Aorta (tissue), 5 donors: ENCODE measurements at places on chromosomes 16 and 17. TPM values are rescaled to one million over a fixed set of nuclear protein-coding genes. Genes with fewer than 3 reads are reported as not detected.

- no peak for DNase-seq
Measured at GRCh38 chr16:51621610-51622009, 470.5 kb upstream of the SALL1 start.

DNA sequence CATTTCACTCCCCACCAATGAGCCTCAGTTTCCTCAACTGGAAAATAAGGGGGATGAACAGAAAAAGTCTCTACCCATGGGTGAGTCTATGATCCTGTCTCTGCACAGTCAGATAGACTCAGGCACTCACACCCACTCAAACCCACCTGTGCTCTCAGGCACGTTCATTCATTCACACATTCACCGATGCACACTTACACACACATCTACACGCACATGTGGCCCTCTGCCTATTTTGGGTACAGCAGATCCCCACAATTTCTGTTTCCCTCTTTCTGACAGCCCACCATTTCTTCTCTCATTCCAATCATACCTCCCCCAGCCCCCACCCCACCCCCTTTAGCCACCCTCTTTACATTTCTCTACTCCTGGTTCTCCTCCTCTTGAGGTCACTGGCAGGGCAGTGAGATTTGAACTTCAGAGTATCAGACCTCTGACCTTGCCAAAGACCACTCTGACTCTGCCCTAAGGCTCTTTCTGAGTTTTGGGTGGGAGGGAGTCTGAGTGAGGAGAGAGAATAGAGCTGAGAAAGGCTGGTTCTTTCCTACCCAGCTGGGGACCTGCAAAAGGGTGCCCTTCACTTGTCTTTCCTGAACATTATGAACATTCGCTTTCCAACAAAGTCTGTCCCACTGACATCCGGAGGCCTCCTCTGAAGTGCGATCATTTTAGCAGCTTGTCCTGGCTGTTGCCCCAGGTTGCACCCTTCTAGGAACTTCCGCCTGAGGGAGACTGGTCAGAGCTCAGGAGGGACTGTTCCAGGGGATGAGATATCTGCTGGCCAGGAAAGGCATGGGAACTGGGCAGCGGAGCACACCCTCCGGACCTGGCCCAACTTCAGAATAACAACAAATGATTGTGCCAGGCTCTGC is 10.1 kb upstream of the COL1A1 start:
- no peak for DNase-seq

DNA sequence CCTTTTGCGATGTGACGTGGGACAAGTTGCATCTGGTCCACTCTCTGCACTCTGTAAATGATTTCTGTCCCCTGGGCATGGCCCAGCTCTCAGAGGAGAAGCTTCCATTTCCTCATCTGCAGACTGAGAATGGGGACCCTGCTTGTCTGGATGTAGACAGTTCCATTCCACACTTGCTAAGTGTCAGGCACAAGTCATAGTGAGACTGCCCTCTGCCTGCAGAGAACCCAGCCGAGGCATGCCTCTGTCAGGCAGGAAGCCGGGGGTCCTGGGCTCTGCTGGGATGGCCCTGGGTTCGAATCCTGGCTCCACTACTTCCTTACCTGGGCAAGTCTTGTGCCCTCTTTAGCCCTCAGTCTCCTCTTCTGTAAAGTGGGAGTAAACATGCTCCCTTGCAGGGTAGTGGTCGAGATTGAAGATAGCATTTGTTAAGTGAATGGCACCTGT is 4.1 kb downstream of the MAP2K3 start:
- no peak for DNase-seq

DNA sequence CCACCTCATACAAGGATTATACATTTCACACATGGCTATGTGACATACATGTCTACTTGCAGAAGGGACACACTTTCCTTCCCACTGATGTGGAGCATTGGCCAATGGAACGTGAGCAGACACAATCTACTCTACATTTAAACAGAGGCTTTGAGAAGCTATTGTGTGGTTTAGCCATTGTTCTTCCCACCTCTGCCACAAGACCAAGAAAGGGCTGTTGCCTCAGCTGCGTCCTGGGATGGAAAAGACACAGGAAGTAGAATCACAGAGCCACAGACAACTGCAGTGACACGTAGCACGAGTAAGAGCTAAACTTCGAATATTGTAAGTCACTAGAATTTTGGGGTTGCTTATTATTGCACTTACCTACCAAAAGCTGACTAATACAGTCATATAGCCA is 33.3 kb downstream of the PRKCB start:
- DNase-seq: no peak

DNA sequence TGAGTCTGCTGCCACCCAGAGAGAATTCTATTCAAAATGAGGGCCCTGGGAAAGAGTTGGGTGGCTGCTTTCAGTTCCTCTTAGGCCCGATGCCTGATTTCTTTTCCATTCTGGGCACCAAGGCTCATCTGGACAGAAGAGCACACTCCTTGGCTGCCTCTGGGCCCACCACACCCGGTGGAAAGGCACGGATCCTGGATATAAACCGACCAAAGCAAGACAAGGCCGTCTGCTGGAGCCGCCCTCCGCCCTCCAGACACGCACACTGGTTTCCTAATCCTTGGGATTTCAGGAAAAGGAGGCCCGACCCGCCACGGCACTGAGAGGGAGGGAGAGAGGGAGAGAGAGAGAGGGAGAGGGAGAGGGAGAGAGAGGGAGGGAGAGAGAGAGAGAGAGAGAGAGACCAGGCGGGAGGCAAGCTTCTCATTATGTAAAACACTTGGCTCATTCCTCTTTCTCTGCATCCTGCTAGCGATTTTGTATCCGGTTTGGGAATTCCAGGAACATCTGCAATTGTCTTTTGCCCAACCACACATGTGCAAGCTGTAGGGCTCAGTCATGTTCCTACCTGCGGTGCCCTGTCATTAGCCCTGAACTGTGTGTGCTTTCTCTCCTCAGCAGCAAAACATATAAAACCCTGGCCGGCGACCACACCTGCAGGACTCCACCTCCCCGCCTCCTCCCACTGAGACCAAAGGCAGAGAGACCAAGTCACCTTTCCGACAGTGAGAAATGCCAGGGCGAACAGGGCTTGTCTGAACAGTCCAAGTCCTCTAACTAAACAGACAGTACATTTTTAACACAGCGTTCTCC is 347.2 kb downstream of the SOX9 start:
- DNase-seq: no peak

DNA sequence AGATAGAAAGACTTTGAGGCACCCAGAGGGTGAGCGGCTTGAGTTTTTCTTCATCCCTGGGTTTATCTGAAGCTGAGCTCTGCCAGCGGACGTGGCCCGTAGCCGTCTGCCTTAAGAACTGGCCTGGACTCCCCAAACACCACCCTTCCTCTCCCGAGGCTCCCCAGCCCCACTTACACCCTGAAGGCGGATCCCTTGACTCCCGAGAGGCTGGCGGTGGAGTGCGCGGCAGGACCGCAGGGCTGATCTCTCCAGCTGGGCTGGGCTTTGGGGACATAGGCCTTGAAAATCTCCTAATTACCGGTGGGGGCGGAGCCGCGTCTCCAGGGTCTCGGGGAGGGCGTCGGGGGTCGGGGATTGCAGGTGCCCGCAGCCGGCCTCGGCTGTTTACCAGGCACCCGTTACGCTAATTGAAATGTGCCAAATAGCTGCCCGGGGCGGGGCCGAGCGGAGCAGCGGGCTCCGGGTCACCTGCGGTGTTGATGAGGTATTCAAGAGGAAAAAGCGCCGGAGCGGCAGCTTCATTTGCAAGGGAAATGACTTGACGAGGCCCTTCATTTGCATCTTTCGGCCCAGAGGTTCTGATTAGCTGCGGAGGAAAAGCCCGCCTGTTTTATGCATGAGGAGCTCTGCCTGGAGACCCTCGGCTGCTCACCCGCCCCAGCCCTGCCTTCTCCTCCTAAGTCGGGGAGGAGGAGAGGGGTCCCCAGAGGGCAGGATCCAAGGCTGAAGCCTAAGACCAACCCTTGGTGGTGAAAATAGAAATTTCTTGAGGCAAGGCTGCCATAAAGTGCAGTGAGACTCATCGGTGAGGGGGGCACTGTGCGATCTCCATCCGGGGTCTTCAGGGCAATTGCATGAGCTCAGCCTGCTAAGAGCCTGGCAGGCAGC is 100.7 kb downstream of the MGAT5B start:
- DNase-seq: no peak

GRCh38 chr16:25434064-25434463 is 176.4 kb upstream of the ZKSCAN2 start:
- no peak for DNase-seq

- no peak for DNase-seq
Measured at GRCh38 chr17:17818088-17818526, 18.7 kb downstream of the SREBF1 start.

GRCh38 chr17:14922411-14922810 is 342.7 kb downstream of the PMP22 start:
- DNase-seq: no peak

- DNase-seq: no peak
Measured at GRCh38 chr17:41332239-41332638, 16.7 kb upstream of the KRTAP17-1 start.

- DNase-seq: no peak
Measured at GRCh38 chr17:33561569-33562334, 268.7 kb upstream of the ASIC2 start.

DNA sequence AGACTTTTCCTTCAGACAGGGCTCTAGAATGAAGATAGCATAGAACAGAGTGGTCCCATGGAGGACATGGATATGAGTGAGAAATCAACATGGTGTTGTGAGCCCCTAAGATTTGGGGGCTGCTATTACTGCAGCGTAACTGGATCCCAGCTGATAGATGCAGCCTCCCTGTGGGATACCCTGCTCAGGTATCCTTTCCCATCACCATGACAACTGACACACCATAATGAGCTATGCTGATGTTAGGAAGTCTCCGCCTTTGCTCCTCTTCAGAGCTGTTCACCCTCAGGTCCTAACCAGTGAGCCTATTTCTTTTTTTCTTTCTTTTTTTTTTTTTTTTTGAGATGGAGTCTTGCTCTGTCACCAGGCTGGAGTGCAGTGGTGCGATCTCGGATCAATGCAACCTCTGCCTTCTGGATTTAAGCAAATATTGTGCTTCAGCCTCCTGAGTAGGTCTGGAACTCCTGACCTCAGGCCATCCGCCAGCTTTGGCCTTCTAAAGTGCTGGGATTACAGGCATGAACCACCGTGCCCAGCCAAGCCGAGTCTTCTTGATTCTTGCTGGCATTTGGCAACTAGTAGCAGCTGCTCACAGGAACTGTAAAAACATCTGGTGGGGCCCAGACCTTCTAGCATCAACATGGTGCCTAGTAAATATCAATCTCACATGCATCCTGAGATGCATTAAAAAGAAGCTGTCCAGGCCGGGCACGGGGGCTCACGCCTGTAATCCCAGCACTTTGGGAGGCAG is 17.1 kb downstream of the STX4 start:
- no peak for DNase-seq

DNA sequence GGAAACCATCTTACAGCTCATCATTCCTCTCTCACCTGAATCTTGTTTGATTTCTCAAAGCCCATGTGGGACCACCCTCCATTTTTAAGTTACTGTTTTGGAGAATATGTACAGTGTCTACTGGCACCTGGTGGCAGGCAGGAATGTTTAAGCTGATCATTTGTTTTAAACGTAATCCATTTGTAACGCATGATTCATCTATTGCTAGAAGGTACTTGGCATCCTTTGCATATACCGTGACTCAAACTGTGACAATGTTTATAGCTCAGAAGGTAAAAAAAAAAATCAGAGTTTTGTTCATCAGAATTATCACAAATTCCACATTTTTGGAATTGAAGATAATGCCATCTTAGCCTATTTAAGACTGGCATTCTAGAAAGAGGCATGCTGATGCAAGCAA is 1007.5 kb upstream of the EEF2KMT start:
- no peak for DNase-seq

- no peak for DNase-seq
Measured at GRCh38 chr17:10336393-10336792, 36.4 kb downstream of the MYH13 start.

- no peak for DNase-seq
Measured at GRCh38 chr17:29642171-29642611, 19.5 kb upstream of the CORO6 start.

- no peak for DNase-seq
Measured at GRCh38 chr17:696369-696768, 18.3 kb downstream of the VPS53 start.

DNA sequence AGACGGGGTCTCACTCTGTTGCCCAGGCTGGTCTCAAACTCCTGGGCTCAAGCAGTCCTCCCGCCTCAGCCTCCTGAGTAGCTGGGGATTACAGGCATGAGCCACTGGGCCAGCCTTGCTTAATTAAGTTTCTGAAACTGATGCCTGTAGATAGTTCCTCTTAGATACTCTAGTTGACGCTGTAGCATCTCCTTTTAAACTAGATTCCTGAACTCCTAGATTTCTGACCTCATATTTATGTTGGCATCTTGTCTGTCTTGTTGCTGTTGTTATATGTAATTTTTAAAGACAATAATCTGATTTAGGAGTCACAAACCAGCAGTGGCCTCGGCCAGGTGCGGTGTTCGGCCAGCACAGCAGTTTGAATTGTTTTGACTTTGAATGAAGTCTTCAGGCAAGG is 37.5 kb downstream of the DHRS7B start:
- DNase-seq: no peak

GRCh38 chr16:20940871-20941635 is 40.5 kb downstream of the LYRM1 start:
- DNase-seq: no peak

- no peak for DNase-seq
Measured at GRCh38 chr16:77899416-77899815, 111.1 kb downstream of the VAT1L start.

GRCh38 chr17:76090517-76091129 is 11.6 kb downstream of the ZACN start:
- no peak for DNase-seq

DNA sequence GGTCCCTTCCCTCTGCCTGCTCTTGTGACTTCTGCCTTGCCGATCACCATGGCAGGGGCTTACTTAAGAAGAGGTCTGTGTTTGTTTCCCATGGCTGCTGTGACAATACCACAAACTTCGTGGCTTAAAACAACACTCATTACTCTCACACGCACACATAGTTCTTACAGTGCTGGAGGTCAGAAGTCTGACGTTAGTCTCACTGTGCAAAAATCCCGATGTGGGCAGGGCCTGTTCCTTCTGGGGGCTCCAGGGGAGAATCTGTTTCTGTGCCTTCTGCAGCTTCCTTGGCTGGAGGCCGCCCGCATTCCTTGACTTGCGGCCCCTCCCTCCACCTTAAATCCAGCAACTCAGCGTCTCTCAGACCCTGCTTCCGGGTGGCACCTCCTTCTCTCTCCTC is 249.2 kb upstream of the GSE1 start:
- DNase-seq: no peak

GRCh38 chr16:68370581-68371275 is 59.9 kb downstream of the PRMT7 start:
- DNase-seq: no peak

EVPL gene
- total RNA-seq: 0.16 TPM

SCGB1C2 gene
- total RNA-seq: not detected

KRT33B gene
- not detected for total RNA-seq

BCO1 gene
- total RNA-seq: not detected

TMEM238L gene
- not detected for total RNA-seq

ATP2A1 gene
- 0.97 TPM for total RNA-seq

CENPV gene
- 24.8 TPM for total RNA-seq

ARL4D gene
- total RNA-seq: 6.9 TPM

RGS11 gene
- total RNA-seq: 3.3 TPM

MFAP4 gene
- total RNA-seq: 271 TPM

CD300LF gene
- total RNA-seq: 1.6 TPM

HELZ gene
- 47.4 TPM for total RNA-seq

RNF157 gene
- total RNA-seq: 1.7 TPM

CIBAR2 gene
- total RNA-seq: not detected

KRTAP4-6 gene
- not detected for total RNA-seq

PAFAH1B1 gene
- 157 TPM for total RNA-seq

CYB5D1 gene
- total RNA-seq: 12.5 TPM

CCL16 gene
- 1.9 TPM for total RNA-seq
